GOT3 (cell line): ENCODE measurements at places on chromosomes 3 and 15.

GRCh38 chr3:63995086-63995485, 28.2 kb downstream of the PSMD6 start:
- DNase-seq: no peak

DNA sequence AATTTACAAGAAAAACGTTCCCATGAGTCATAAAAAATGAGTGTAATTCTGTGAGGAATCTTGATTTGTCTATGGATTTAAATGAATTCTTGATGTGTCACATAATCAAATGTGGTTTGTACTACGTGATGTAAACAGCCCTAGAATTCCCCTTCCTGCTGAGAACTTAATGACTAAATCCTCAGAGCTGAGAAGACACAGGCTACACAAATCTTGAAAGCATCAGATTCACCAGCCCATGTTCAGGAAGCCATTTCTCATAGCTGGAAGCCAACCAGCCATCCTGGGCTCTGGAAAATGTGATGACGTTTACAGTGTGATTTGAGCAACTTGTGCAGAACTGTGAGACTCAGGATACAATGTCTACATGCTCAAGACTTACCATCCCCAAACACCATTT, 193.7 kb upstream of the MME start:
- peak; percentile 52 for DNase-seq

- no peak for DNase-seq
Measured at GRCh38 chr3:141218162-141218835, 13.3 kb upstream of the PXYLP1 start.

- no peak for DNase-seq
Measured at GRCh38 chr3:133138017-133138416, 99.8 kb downstream of the TMEM108 start.

GRCh38 chr3:8156138-8156537, 345.5 kb upstream of the LMCD1 start:
- no peak for DNase-seq

DNA sequence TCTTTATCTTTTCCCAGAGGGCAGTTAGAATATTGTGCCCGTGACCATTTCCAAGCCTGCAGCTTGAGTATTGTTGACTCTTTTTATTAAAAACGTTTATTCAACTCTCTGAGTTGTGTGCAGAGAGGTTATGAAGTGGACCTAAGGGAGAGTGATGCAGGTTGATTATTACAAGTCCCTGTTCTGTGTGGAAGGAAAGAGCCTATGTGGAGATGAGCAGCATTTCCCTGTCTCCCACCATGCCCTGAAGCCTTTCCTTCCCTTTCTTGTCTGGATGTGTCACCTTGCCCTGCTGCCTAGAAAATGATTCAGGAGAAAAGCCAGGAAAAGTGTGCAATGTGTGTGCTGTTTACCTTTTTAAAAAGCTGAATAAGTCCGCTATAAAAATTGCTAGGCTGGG, 19.4 kb downstream of the ZPLD1 start:
- no peak for DNase-seq

- DNase-seq: no peak
Measured at GRCh38 chr3:99355465-99355864, 282.9 kb upstream of the COL8A1 start.

GRCh38 chr3:96022676-96023075, 791.7 kb upstream of the EPHA6 start:
- DNase-seq: no peak

DNA sequence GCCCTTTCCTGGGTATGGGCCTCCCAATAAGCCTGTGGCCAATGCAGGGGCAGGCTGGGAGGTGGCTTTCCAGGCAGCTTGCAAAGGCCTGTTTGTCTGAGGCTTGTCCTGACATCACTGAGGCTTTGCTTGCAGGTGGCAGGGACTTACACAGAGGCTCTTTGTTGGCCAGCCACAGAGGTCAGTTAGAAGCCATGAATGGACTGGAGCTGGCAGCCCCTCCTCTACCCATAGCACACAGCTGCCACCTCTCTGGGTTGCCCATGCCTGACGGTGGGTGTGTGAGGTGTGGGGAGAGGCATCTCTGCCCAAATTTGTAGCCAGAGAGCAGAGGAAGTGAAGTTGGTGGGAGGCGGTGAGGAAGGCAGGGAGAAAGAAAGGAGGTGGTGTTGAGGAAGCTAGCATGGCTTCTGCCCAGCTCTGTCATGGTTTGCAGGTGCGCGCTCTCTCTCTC, 17.1 kb downstream of the LIMD1 start:
- no peak for DNase-seq

GRCh38 chr3:120506076-120506827, 55.5 kb upstream of the FSTL1 start:
- DNase-seq: no peak

GRCh38 chr3:72193771-72194430, 409.0 kb upstream of the PROK2 start:
- DNase-seq: no peak

DNA sequence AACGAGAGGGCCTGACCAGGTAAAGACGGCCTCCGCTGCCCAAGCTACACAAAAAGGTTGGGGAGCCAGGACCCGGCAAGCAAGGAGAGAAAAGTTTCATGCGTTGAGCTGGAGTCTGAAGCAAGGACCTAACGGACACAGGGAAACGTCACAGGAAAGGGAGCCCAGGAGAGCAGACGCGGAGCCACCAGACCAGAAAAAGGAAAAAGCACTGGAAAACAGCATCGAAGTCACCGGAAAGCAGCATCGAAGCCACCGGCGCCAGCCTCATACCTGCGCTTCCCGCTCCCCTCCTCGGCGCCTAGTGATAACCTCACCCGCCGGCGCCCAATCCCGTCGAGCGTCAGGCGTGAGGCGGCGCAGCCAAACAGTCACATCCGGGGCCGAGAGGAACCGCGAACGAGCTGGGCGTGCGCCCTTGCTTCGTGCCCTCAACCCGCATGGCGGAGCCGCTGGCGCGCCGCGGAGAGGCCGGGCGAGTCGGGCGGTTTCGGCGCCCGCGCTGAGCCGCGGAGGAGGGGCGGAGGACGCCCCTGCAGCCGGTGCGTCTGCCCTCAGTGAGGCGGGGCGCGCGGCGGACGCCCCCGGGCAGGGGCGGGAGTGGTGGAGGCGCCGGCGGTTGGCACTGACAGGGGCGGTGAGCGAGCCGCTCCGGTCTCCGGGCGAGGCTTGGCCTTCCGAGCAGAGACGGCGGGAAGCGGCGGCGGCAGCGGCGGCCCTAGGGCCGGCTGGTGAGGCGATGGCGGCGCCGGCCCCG, at the start of the genes FBXO45 and WDR53:
Gene FBXO45 (plus strand): TSS at position 415 of the 757 bp plus-strand sequence. CDS start 325 bp downstream, at position 740.
Gene WDR53 (minus strand): TSS at position 309 of the 757 bp plus-strand sequence. CDS start 7,079 bp downstream, outside the sequence.
- DNase-seq: peak; percentile 89

DNA sequence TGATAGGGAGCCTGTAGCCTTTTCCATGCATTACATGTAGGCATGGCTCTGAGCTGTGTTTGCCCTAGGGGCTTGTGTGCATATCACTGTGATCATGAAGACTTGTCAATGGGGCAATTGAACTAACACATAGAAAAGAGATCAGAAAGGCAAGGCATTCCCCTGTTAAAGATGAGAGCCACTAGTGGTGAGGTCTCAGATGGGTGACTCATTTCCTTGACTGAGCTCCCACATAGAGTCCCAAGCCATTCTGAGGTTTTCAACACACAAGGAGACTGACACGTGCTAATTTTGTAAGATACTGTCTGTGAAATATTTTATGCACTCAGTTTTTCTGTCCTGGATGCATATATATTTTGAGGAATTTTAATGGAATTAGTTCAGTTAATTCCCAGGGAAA, 53.8 kb downstream of the SAMMSON start:
- DNase-seq: no peak

GRCh38 chr3:104245261-104245660, 1121.4 kb upstream of the ALCAM start:
- no peak for DNase-seq

DNA sequence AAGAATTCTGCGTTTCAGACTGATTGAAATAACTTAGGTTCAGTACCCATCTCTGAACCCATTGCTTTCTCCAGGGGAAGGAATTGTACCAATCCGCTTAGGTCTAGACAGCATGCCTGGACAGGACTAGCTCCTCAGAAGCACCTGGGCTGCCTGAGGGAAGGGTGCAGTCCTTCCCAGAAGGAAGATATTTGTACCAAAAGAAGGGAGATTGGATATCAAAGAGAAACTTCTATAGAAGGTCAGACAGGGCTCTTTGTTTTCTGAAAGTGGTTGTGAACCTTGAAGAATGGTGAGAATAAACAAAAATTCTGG, 133.8 kb upstream of the LRTM1 start:
- no peak for DNase-seq

GRCh38 chr3:103127098-103127630, 692.3 kb downstream of the ZPLD1 start:
- no peak for DNase-seq

- DNase-seq: no peak
Measured at GRCh38 chr3:66033241-66034138, 5.2 kb downstream of the MAGI1 start.

- DNase-seq: no peak
Measured at GRCh38 chr3:67017211-67017610, 19.1 kb downstream of the KBTBD8 start.

DNA sequence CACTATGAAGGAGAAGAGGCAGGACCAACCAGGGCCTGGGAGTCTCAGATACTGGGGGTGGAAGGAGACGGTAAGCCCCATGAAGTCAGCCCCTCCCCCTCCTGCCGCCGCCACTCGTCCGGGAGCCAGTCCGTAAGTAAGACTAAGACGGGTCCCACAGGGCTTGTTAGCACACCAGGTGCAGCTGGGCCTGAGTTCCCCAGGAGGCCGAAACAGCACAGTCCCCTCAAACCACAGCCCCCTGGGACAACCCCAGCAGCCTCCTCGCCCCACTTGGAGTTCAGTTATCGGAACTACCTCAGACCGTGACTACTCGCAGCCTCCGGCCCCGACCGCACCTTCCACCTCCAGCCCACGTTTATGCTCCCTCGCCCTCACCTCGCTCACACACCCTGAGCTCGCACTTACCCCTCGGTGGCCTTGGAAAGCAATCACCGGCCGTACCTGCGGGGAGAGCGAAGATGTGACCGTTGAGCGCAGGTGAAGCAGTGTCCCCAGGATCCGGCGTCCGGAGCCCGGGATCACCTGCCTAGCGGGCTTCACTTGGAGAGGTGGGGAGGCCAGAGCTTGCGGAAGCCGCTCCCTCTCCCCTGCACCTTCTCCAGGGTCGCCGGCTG, 557 bp downstream of the ELL3 start:
- DNase-seq: no peak

DNA sequence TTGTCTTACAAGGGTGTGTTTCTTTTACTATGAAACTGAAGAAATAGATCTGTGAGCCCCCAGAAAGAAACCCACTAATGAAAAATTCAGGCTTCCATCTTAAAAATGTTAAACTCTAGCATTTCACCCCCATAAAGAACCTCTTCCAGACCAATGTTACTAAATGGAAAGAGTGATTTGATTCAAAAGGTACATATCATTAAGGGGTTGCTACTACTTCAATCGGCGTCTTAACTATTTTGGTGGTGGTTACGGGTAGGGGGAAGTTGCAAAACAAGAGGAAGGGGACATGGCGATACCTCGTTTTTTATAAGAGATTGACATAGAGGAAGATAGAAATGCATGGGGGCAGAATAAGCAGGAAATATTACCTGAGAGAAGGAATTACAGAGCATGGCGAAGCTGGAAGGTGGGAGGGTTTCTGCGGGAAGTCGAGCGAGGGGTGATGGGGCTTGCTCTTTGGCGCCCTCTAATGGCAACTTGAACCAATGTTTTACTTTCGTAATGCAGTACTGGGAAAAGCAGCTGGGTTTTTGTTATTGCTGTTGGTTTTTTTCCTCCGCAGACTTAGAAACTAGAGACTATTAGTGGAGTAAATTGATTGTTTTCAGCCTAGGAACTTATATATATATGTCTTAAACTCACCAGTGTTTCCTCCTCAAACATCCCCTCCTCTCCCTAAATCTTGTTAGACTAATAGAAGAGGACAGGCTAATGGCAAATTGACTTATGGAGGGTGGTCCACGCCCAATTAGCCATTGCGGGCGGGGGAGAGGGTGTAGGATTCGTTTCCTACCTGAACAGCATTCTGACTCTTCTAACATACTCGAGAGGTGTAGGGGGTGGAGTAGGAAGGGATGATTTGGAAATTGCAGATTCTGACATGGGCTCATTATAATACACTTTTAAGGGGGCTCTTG, 11.3 kb upstream of the SOX2 start:
- DNase-seq: no peak

DNA sequence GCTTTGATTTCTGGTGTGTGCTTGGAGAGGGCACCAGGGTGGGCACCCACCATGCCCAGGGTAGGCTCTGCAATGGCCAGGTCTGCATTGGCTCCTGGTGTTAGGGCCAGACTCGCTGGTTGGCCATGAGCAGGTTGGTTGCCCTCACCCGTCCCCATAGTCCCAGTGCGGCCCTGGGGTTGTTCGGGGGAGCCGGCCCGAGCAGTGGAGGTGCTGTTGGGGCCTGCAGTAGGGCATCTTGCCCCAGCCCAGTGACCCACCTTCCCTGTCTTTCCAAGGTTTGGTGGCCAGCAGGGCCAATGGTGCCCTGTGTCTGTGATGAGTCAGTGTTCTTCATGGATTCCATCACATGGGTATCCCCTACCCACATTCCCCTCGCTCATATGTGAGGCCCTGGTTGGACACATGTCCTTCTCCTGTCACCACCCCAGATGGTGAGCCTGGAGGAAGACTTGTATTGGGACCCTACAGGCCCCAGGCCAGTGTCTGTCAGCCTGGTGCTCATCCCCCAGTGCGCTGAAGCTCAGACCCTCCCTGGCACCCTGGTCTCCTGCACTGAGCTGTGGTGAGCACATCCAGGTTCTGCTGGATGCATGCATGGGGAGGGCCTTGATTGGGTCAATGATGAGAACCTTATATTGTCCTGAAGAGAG, 190.1 kb downstream of the UBE3A start:
- no peak for DNase-seq

DNA sequence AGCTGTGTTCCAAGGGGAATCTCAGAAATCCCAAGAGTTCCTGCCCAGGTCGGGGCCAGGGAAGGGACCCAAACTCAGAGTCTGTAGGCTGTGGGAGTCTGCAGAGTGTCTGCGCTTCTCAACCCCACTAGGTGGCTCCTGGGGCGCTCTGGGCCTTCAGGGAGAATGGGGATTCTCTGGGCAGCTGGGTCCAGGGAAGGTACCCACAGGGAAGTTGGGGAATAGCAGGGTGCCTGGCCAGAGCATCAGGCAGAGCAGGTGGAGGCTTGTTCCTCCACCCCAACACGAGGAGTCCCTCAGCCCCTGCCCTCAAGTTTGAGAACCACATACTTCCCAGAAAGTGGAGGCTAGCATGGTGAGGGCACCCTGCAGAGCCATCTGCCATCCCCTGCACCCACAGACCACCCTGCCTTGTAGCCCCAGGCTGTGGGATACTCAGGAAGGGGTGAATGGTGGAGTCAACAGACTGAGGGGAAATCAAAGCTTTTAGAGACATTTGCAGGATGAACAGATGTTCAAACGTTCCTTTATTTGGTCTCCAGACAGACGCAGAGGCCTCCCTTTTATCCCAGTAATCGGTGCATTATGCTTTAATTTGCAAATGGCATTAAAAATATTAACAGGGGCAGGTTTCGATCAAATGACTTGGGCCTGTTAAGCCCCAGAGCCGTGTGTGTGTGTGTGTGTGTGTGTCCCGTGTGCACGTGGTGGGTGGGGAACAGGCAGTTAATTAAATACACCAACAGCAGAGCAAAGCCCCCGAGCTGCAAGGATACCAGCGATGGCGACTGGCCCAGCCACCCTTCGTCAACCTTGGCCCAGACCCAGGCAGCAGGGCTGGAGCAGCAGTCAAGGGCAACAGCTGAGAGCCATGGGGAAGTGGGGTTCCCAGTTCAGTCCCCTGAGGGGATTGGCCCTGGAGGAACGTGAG, 57.7 kb downstream of the DNAJB8 start:
- DNase-seq: no peak
